Activated CD8-positive, alpha-beta T cell treated with anti-CD3 and anti-CD28 coated beads for 36 hours (primary cell): ENCODE measurements at places on chromosomes 11 and 22. TPM values are rescaled to one million over a fixed set of nuclear protein-coding genes. Genes with fewer than 3 reads are reported as not detected.

DNA sequence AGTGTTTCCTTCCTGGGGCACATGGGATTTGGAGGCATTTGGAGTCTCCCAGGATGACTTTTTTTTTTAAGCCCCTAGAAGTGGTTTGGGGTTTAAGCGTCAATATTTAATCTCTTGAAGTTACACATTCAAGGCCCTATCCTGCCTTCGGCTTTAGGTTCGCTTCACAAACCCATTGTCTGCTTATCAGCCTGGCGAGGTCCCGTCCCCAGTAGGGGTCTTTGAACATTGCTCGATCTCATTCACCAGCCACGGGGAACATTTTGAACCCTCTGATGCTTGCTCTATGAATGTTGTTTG lies 75.9 kb downstream of the KCNQ1 start:
- no peak for DNase-seq

- no peak for DNase-seq
These were observed 31.1 kb downstream of the RPL3 start for GRCh38 chr22:39288135-39288898.

The OR9Q2 gene
- not detected for total RNA-seq

The TM7SF2 gene
- total RNA-seq: 12.4 TPM

GRCh38 chr22:43127166-43127908 lies 15.9 kb downstream of the MCAT start:
- no peak for DNase-seq

- DNase-seq: no peak
These were observed 626 bp upstream of the F2 start for GRCh38 chr11:46718155-46719019.

DNA sequence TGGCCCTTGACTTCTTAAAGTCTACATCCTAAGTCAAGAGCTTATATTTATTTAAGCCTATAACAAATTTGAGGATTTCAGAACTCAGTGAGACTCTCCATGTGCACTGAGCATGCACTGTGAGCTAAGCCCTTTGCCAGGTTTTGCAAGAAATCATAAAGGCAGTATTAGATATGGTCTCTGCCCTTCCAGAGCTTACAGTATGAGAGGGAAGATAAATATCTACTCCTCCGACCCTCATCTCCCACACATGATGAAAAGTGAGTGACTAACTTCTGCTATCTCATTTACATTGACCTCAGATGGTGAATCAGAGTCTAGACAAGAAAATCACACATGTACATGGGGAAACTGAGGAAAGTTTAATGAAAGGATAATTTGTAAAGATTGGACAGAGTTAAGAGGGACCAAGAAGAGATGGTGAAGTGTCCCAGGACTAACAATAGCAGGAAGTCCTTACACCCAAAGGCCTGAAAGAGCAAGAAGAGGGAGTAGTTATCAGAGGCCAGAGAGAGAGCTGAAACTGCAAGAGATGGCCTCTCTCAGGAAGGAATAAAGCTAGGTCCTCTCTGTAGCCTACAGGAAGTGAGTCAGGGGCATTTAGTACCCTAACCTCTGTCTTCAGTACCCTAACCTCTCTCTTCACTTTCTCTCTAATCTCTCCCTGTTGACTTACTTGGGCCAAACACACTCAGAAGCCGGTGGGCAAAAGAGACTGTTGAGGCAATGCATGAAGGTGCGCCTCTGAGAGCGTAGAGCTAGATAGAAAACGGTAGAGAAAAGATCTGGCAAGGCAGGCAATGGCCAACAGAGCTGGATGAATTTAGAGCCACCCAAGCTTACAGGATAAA lies 23.0 kb upstream of the BLID start:
- no peak for DNase-seq

DNA sequence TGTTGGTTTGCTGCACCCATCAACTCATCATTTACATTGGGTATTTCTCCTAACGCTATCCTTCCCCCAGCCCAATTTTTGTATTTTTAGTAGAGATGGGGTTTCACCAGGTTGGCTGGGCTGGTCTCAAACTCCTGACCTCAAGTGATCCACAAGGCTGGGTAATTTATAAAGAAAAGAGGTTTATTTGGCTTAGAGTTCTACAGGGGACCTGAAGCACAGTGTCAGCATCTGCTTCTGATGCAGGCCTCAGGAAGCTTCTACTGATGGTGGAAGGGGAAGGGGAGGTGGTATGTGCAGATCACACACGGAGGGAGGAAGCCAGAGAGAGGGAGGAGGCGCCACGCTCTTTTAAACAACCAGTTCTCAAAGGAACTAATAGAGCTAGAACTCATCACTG lies 25.8 kb downstream of the TANGO2 start:
- DNase-seq: no peak

GRCh38 chr11:70146895-70147520 lies 56.1 kb upstream of the FADD start:
- DNase-seq: no peak

The IGLL5 gene
- not detected for total RNA-seq

DNA sequence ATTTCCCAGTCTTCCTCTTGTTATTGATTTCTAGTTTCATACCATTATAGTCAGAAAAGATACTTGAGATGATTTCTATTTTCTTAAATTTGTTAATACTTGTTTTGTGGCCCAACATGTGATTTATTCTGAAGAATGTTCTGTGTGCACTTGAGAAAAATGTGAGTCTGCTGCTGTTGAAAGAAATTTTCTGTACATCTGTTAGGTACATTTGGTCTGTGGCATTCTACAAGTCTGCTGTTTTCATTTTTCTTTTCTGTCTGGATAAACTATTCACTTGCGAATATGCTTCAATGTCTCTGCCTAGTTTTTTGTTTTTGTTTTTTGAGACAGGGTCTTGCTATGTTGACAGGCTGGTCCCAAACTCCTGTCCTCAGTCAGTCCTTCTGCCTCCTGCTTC lies 26.4 kb upstream of the LUZP2 start:
- DNase-seq: no peak

DNA sequence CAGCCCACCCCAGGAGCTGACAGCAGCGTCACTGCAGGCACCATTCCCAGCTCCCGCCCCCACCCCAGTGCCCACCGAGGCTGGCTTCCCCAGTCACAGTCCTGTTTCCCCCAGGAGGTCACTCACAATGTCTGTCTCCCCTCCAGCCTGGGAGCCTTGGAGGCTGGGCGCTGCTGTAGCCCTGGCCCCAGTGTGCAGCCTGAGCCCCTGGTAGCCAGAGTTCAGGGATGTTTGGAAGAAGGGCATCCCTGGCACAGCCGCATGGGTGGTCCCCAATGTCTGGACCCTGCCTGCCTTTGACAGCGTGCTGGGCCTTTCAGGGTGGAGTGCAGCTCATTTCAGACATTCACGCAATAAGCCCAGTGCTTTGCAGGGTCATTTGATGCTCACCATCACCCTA lies 4.3 kb downstream of the CAPN5 start:
- DNase-seq: no peak

The MIOX gene
- total RNA-seq: 0.29 TPM
